ENCODE measurements at places on chromosomes 5 and 9. TPM values are rescaled to one million over a fixed set of nuclear protein-coding genes. Genes with fewer than 3 reads are reported as not detected.

- DNase-seq: no peak
These were observed 9.2 kb upstream of the ZNF354A start for GRCh38 chr5:178739452-178740180.

GRCh38 chr9:134474055-134474370, 147.8 kb downstream of the RXRA start:
- no peak for DNase-seq

- no peak for DNase-seq
These were observed 1.3 kb downstream of the CDX1 start for GRCh38 chr5:150167908-150168307.

GRCh38 chr5:56069652-56070226, 75.0 kb upstream of the IL6ST start:
- no peak for DNase-seq

The PDE6A gene
- total RNA-seq: not detected

Measured in activated CD8-positive, alpha-beta T cell treated with anti-CD3 and anti-CD28 coated beads for 36 hours (primary cell).